Cardiac fibroblast (primary cell): ENCODE measurements at places on chromosomes 13 and 19.
A peak's percentile ranks its signal among the peaks of the same experiment; 100 is the strongest.

DNA sequence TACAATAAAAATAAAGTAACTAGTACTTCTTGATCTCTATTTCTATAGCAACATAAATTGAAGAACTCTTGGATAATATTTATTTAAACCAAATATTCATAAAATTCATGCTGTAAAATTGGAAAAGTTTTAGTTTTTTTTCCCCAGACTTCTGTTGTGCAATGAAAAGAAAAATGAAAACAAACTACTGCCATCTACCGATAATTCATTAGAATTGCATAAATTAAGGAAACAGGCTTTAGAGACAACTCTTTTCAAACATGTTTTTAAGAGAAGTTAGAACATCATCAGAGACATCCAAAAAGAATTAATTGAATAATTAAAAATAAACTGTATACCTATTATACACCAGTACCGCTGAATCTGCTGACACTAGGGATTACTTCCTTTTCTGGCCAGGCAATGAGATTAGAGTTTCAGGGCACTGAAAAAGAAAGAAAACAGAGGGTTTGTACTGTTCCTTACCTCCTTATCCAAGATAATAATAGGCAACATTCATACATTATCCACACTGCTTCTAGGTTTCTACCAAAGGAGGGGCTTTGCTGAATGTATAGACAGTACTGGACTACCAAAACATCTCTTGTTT lies 4.9 kb downstream of the CCDC122 start:
- peak; percentile 67 for DNase-seq

DNA sequence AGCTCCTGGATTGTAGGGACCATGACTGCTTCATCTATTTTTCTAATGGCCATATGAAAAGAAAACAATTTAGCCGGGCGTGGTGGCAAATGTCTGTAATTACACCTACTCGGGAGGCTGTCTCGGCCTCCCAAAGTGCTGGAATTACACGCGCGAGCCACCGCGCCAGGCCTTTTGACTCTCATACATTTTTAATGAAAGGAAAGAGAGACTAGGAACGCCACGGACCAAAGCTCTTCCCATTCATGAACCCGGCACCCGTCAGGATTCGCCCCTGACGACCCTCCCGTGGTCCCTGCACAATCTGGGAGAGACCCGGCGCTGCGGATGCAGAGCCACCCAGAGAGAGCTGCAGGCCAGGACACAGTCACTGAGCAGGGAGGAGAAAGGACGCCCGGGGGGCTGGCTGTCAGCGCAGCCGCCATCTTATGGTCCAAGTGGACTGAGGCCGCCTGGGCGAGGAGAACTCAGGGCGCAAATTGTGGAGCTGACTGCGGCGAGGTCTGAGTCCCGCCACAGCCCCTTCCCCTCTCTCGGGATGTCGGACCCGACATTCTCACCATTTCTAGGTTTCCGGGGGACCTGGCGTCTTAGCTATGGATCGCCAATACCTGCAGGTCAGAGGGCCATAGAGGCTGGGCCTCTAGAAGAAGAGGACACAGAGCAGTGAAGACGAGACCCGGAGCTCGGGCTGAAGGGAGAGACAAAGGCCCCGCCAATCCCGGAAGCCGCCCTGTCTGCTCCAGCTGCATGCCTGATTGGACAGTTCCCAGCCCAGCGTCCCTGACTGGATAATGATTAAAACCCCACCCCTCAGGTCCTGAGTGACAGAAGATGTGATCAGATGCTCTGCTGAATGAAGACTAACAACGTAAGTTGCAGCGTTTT lies at the start of gene ZNF681:
TSS of gene ZNF681 (minus strand) at position 705 of the 888 bp plus-strand sequence. CDS start at position 563, 142 bp downstream.
- DNase-seq: peak; percentile 83

- peak; percentile 84 for DNase-seq
Measured at GRCh38 chr13:114107686-114108081, 24.7 kb downstream of the RASA3 start.

GRCh38 chr19:4913996-4914735 lies 4.9 kb downstream of the UHRF1 start:
- no peak for DNase-seq

DNA sequence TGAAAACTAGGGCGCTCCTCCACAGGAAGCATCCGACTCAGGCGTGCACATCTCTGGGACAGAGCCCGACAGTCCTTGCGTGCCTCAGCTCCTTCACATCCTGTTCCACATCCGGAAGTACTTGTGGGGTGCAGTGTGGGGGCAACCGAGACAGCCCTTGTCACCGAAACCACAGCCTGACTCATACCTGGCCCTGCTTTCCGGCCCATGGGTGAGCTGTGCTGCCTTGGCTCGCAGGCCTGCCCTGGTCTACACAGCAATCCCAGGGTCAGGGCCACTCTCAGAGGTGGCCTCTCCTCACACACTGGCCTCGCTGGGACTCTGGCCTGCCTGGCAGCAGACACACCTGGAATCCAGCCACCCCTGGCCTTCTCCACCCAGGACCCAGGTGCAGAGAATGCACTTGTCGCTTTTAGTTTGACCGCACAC lies 100.4 kb downstream of the STK24 start:
- peak; percentile 79 for DNase-seq

GRCh38 chr19:17333611-17334413 lies 843 bp downstream of the ANO8 start:
- peak; percentile 70 for DNase-seq

GRCh38 chr19:5934069-5934401 lies 20.0 kb downstream of the CAPS start:
- DNase-seq: peak; percentile 18

GRCh38 chr19:38514812-38515633 lies 81.5 kb downstream of the RYR1 start:
- peak; percentile 65 for DNase-seq

DNA sequence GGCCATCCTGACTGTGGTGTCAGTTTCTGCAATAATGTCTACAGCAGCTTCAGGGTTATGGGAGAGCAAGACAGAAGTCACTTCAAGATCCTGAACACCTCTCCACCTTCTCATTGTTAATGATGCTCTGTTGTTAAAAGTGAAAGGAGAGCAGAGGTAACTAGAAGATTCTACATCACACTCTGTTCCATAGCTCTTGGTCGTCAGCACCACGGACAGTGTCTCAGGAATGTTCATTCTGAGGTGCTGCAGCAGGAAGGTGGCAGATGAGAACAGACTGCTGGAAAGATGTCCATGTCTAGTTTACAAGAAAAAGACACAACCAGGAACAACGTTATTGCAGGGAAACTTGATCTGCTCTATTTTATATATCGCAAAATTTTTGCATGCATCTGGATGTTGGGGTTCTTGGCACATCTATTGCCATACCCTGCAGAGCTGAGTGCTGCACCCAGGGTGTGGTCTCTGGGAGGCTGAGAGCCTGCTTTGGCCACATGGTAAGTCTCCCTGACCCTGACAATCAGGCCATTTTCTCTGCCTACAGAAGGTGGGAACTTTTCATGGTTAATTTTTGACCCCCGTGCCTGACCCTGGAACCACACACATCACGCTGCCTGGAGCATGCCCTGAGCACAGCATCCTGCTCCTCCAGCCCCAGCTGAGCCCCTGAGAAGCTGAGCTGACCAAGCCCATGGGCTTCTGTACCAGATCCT lies 12.7 kb downstream of the CEACAM21 start:
- DNase-seq: peak; percentile 39

DNA sequence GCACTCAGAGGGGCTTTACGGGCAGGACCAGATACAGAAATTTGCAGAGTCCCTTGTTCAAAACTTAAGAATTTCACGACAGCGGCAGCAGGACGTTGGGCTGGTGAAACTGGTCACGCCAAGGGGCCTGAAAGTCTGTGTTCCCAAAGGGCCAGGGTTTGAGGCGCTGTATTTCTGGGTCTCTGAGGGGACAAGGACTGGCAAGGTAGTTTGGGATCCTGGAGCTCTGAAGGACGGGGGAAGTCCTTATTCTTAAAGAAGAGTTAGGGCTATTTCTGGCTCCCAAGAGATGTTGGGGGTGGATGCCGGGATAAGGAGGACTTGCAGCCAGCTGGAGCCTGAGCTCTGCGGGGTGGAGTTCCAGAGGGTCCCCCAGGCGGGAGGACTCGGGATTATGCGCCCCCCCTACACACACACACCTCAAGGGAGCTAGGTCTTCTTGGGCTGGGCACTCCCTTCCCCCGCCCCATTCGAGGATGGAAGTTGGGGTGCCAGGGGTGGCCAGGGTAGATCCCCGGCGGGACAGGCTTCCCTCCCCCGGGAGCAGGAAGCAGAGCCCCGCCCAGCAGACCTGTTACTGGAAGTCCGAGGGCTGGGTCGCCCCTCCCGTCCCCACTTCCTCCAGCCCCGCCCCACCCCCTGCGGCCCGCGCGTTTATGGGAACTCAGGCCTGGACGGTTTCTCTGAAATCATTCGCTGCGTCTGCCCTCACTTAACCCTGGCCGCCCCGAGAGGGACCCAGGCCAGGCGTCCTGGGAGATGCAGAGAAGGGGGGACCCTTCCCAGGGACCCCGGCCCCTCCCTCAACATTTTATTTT lies 5.6 kb downstream of the BCL3 start:
- peak; percentile 89 for DNase-seq

DNA sequence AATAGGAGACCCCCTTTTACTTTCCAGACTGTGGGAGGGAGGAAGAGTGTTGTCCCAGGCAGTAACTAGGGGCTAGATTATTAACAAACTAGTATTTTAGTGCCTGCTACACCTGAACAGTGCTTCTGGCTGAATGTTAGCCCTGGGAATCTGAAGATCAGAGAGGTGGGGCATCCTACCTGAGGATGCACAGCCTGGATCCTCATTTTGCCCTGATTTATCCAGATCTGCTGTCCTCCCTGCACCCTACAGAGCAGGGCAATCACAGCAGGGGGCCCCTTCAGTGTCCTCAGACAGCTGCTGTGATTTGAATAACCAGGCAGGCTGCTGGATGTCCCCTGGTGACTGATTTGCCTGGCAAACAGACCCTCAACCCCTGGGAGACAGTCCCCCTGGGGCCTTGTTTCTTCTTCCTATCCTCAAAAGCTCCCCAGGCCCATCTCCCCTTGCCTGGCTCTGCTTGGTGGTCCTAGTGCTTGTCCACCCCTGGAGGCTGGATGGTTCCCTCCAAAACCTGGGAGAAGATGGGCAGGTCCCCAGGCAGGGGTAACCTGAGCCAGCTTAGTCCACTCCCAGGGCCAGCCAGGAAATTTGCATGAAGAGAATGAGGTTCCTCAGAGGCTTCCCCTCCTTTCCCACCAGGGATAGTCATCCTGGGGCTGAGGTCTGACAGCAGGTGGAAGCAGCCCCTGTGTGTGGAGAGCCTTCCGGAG lies at the start of gene OVOL3:
TSS of gene OVOL3 (plus strand) at position 657 of the 713 bp plus-strand sequence. CDS start 60 bp downstream, outside the sequence.
- DNase-seq: no peak

- peak; percentile 52 for DNase-seq
Measured at GRCh38 chr13:49652355-49653305, 24.3 kb downstream of the ARL11 start.

DNA sequence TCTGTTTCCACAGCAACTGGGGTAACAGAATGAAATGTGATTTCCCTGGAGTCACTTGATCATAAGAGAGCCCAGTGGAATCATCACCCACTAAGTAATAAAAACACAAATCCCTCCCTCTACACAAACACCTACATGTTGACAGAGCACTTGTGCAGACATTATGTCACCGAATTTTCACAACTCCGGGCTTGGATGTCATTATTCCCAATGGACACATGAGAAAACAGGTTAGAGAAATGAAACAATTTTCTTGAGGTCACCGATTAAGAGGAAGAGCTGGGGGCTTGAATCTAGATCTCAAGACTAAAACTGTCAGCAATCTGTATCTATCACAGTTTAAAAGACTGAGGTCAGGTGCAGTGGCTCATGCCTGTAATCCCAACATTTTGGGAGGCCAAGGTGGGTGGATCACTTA lies 3.1 kb downstream of the XRCC1 start:
- DNase-seq: no peak

DNA sequence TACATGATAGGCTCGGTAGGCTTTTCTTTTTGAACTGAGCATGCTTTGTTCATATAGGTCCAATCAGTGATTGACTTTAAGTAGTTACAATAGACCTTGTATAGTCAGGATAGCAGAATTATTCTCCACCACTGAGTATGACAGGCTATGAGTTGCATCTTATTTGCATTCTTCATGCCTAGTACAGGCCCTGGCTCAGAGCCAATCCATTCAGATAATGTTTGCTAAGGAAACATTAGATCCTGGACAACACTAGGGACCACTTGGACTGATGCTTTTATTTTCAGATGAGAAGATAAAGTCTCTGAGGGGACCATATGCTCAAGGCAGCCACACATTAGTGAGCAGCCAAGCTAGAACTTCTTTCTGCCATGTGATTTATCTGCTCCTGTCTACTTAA lies 133.9 kb downstream of the KL start:
- DNase-seq: peak; percentile 76

- DNase-seq: no peak
Measured at GRCh38 chr13:111074826-111075225, 40.3 kb upstream of the ARHGEF7 start.

DNA sequence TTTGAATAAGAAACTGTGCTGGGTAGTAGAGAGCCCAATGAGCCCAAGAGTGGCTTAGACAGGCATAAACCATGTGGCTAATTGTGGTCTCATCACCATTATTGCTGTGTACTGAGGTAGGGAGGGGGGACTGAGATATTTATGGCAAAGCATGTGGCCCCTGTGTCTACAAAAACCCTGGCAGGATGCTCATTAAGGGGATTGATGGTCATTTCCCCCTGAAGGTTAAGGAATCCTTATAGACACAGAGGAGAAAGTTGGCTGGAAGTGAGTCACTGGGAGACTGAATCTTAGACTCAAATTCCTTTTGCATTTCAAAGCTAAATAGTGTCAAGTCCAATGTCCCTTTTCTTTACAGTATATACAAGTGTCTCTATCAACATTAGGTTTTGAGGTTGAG lies 9.8 kb upstream of the DACT3 start:
- DNase-seq: no peak

DNA sequence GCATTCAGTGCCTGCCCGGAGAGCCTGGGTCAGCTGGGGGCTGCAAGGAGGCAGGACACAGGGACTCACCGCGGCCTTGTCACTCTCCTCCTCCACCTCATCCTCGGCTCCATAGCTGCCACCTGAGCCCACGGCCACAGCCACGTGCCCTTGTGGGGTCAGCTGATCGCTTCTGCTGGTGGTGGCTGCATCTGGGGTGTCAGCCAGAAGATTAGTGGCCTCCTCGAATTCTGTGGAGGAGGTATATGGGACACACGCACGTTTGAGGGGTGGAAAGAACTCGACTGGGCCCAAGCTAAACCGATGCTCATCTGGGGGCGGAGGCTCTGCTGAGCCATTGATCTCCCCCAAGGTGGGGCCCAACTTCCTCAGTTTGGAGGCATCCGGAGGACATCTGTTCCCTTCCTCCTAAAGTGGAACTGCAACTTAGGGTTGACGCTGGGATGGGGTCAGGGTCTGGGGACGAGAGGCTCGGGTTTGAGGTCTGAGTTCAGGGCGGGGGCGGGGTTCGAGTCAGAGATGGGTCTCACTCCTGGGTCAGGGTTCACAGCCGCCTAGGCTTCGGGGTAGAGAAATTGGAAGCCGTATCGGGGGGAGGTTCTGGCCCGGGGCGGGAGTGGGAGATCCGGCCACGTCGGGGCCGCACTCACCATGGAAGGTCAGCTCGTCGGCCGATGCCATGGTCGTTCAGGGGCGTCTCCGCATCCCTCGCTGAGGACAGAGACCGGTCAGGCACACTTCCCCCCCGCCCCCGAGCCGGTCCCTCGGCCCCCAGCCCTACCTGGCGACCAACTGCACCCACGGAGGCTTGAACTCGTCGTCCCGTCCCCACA lies 493 bp downstream of the YIPF2 start:
- DNase-seq: no peak
